Kidney epithelial cell (primary cell): ENCODE measurements at places on chromosomes 13 and 19.

DNA sequence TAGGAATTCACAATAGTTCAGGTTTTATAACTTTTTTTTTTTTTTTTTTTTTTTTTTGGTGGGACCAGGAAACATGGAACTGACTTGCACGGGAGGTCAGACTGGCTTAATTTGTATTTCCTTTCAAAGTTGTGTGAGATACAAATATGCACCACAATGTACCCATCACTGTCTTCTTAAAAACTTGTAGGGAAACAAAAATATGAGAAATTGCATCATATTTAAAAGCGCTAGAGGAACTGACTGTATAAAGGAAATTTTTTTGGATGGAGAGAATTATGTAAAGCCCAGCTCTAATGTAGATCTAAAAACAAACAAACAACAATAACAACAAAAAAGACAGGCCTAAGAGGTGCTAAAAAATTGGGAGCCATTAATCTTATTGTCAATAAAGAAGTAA is 246.5 kb downstream of the DCT start:
- no peak for DNase-seq

DNA sequence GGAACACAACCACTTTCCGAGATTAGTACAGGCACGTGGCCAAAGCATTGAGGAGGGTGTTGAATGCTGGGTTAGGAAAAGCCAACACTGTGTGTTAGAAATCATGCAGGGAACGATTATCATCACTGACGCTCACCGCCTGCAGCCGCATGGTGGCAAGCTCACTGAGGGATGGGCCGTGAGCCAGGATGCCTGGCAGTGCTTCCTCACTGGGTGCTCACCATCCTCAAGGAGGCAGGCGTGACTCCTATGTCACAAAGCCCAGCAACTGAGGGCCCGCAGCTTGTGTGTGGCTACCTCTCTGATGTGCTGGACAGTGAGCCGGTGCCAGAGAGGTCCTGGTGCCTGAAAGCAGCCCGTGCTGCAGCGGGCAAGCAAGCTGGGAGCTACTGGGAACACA is 30.4 kb upstream of the TIMM44 start:
- DNase-seq: no peak

GRCh38 chr13:108508263-108508662 is 121.1 kb upstream of the MYO16 start:
- DNase-seq: no peak

DNA sequence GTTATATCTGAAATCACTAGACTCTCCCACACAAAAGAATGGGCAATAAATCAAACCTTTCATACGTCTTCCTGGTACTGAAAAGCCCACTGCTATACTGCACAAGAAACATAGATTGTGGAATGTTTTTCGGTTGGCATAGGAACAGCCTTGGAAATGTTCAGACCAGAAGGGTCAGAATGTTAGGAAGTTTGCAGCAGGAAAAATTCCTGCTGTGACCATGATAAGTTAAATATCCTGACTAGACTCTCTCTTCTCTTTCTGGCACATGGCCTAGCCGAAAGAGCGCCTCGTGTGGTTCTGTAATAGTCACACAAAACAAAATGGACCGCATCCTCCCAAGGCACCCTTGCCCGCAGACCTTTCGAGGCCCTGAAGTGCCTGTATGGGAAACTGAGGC is 427.2 kb downstream of the COG6 start:
- no peak for DNase-seq

GRCh38 chr13:31096654-31097302 is 64.9 kb downstream of the HSPH1 start:
- DNase-seq: no peak

GRCh38 chr13:28173793-28174192 is 35.4 kb downstream of the PAN3 start:
- DNase-seq: no peak

DNA sequence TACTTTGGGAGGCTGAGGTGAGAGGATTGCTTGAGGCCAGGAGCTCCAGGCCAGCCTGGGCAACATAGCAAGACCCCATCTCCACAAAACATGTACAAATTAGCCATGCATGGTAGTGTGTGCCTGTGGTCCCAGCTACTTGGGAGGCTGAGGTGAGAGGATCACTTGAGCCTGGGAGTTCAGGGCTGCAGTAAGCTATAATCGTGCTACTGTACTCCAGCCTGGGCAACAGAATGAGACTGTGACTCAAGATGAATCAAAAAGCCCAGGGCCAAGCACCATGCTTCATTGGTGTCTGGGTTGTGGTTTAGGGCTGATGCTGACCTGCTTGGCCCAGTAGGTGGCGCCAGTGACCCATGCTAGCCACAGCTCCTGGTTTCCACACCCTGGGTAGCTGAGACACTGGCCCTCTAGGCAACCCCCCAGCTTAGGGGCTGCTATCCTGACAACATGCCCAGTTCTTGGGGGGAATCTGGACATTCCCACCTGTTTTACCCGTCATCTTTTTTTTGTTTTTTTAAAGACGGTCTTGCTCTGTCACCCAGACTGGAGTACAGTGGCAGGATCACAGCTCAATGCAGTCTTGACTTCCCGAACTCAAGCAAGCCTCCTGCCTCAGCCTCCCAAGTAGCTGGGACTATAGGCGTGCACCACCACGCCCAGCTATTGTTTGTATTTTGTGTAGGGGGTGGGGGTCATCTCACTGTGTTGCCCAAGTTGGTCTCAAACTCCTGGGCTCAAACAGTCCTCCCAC is 5.5 kb downstream of the CCDC124 start:
- peak; percentile 63 for DNase-seq

DNA sequence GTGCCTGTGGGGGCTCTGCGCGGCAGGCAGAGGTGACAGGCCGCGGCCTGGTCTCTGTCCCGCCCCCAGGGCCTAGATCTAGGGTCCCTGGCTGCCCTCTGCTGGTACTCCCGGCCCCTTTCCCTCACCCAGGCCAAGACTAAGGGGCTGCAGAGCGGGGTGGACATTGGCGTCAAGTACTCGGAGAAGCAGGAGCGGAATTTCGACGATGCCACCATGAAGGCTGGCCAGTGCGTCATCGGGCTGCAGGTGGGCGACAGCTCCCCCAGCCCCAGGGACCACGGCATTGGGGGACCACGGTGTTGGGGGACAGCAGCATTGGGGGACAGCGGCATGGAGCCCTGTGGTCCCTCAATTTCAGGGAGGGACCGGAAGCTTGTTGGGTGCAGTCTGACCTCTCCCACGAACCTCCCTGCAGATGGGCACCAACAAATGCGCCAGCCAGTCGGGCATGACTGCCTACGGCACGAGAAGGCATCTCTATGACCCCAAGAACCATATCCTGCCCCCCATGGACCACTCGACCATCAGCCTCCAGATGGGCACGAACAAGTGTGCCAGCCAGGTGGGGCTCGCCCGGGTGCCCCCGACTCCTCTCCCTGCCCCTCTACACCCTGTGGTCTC is 3.8 kb upstream of the ABCA7 start:
- no peak for DNase-seq

DNA sequence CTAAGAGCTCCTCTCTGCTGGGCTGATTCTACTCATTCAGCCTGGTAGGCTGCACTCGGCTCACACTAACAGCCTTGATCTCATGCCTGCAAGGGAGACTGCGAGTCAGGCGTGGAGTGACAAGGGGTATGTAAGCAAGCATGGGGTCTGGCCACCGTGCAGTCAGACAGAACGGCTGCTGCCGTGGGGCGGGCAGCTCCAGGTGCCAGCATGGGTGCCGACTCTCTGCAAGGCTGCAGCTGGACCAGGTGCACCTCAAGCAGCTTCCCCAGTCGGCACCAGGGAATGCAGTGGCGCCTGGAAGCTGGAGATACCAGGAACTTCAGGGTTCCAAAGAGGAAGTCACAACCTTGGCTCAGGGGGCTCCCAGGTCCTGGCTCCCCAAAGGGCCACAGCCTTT is 892.3 kb downstream of the OLFM4 start:
- no peak for DNase-seq

GRCh38 chr19:50258918-50259372 is 55.5 kb downstream of the MYH14 start:
- DNase-seq: no peak

GRCh38 chr19:41447732-41448332 is 4.9 kb downstream of the ERICH4 start:
- no peak for DNase-seq

GRCh38 chr13:24217601-24218281 is 57.2 kb downstream of the SPATA13 start:
- DNase-seq: no peak

GRCh38 chr19:1110809-1111640 is 7.2 kb downstream of the GPX4 start:
- no peak for DNase-seq

- DNase-seq: no peak
Observed at GRCh38 chr13:82096256-82096655, 1755.3 kb upstream of the SPRY2 start.

- no peak for DNase-seq
Observed at GRCh38 chr13:90792335-90792734, 555.2 kb upstream of the MIR17HG start.
